ENCODE measurements at places on chromosomes 2 and 18.

- DNase-seq, result peak; percentile 69
Observed at GRCh38 chr2:160252278-160252887, 52.3 kb upstream of the ITGB6 start.

DNA sequence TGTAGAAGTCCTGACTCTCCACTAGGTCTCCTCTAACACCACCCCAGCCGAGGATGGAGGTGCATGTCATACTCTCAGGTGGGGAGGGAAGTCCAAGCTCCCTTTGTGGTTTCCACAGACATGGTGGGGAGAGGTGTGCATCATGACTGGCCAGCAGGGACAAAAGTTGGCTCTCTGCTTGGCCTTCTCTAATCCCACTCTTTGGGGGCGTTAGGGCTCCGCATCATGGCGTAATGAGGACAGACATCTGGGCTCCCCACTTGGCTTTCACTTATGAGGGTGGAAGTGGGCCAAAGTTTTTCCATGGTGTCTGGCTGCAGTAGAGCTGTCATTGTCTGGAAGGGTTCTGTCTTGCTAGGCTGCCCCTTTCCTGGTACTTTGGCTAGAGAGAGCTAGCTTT lies 80.7 kb upstream of the DAPL1 start:
- no peak for DNase-seq

GRCh38 chr2:128799284-128799552 lies 480.6 kb upstream of the HS6ST1 start:
- DNase-seq, result no peak

DNA sequence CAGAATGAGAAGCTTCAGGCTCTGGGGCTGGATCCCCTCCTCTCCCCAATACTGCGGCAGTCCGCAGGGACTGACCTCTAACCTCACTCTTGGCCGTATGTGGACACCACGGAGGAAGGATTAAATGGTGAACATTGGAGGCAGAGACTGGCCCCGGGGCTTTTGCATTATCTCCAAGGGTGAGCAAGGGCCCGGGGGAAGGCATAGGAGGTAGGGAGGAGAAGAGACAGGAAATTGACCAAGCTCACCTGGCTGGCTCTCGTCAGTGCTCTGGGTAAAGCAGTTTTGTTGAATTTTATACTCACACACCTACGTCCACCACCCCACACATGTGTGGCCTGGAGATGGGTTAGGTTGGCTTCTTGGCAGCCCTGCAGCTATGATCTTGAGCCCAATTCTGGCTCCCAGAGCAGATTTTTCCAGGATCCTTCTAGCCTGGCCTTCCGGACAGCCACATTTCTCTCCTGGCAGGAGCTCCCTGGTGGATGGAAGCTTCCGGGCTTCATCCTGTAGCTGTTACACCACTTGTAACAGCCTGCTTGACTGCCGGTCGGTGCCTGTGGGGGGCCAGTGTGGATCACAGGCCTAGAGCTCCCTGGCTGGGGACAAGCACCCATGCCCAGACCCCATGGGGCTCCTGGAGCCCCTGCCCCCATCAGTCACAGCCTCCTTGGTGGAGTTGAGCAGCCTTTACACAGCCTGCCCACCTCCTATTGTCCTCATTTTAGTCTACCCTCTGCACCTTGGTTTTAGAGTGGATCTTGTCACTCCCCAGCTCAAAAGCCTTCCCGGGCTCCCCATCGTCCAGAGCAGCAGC lies 7.6 kb downstream of the ITM2C start:
- DNase-seq, result no peak

DNA sequence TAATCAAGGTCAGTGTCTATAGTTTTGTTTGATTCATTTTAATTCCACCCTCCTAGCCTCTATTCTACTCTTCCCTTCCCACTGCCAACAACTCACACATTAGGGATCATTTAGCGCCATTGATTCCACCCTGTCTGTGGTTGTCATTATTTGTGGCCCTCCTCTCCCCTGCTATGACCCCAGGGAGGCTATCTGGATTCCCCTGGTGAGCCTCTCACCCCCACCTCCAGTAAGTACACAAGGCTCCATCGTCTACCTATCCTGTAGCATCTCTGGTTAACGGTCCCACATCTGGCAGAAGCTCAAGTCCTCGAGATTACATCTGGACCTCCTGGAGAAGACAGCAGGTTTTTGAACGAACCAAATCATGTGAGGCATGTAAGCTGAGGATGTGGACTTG lies 27.4 kb downstream of the UPP2 start:
- no peak for DNase-seq

- no peak for DNase-seq
Observed at GRCh38 chr2:230202430-230203109, 17.2 kb downstream of the SP110 start.

GRCh38 chr18:9137168-9138066 lies 836 bp downstream of the ANKRD12 start:
- peak; percentile 95 for DNase-seq

DNA sequence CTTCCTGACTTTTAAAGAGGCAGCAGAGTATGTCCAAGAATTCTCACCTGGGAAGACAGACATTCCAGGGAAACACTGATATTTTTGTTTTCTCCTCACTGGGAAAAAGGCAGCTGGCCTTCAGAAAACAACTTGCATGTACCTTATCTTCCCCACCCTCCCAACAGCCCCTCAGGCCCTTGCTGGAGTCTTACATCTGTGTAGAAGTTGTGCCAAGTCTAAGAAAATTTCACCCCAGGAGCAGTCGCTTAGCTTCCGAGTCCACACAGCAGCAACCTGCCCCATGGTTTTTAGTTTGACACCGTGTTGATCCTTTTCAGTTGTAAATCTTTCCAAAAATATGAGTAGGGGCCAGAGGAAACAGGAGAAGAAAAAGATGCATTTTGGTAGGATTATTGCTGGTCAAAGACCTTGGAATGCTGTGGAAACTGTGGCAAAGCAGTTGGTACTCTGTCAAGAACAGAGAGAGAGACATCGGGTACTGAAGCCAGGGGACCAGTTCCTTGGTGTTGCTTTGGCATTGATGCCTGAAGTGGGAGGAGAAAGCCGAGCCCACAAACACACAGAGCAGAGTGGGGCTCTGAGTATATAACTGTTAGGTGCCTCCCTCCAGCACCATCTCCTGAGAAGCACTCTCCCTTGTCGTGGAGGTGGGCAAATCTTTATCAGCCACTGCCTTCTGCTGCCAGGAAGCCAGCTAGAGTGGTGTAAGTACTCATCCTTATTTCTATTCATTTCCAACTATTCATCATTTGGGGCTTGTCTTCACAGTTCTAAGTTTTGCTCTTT lies at the start of gene SLC14A1:
Gene SLC14A1 (plus strand): TSS at position 615 of the 789 bp plus-strand sequence. CDS start 6,140 bp downstream, outside the sequence.
- no peak for DNase-seq

DNA sequence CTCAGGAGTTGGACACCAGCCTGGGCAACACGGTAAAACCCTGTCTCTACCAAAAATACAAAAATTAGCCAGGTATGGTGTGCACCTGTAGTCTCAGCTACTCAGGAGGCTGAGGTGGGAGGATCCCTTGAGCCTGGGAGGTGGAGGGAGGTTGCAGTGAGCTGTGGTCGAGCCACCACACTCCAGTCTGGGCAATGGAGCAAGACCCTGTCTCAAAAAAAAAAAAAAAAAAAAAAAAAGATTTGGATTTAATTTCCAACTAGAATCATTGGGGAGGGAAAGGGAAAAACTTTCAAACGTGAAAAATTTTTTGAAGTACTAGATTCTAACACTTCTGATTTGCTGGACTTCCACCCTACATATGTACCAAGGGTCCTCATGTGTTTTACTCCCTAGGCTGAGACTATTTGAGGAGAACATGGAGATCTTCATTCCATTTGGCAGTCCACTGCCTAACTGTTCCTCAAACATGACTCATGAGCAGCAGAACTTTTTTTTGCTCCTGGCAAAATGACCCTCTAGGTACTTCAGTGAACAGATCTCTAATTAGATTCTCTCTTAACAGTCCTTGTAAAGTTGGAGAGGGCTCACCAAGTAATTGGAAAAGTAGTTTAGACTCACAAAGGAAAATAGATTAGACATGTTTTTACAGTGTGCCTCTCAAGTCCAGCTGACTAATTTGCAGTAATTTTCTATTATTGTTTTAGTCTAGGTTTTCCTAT lies 267.6 kb downstream of the METTL4 start:
- peak; percentile 75 for DNase-seq

- DNase-seq, result no peak
Observed at GRCh38 chr2:221361633-221362032, 210.5 kb downstream of the EPHA4 start.
